A673 (cell line): ENCODE measurements at places on chromosomes 7 and 10. TPM values are rescaled to one million over a fixed set of nuclear protein-coding genes. Genes with fewer than 3 reads are reported as not detected.

ADAM12 gene
- 0.11 and 0.17 TPM in 2 replicates for total RNA-seq

TUBGCP2 gene
- 72.7 and 75.1 TPM in 2 replicates for total RNA-seq

SFRP4 gene
- not detected in 2 replicates for total RNA-seq

RSPH10B2 gene
- total RNA-seq, result 0.34 and 0.44 TPM in 2 replicates

LRGUK gene
- total RNA-seq, result 0.54 and 0.74 TPM in 2 replicates

TEX47 gene
- total RNA-seq, result not detected in 2 replicates

ABCB1 gene
- total RNA-seq, result not detected in 2 replicates
